ENCODE measurements at places on chromosomes 11 and 22. TPM values are rescaled to one million over a fixed set of nuclear protein-coding genes. Genes with fewer than 3 reads are reported as not detected.

Gene TUBA8
- 0.46 TPM for total RNA-seq

Gene PDE3B
- total RNA-seq, result 0.06 TPM

Gene TRIM51
- total RNA-seq, result not detected

Gene MUC6
- total RNA-seq, result not detected

Gene SLC43A1
- total RNA-seq, result 7.7 TPM

Gene SSTR3
- not detected for total RNA-seq

Gene GALR3
- not detected for total RNA-seq
